Choroid plexus epithelial cell (primary cell): ENCODE measurements at places on chromosomes 1 and 21.

DNA sequence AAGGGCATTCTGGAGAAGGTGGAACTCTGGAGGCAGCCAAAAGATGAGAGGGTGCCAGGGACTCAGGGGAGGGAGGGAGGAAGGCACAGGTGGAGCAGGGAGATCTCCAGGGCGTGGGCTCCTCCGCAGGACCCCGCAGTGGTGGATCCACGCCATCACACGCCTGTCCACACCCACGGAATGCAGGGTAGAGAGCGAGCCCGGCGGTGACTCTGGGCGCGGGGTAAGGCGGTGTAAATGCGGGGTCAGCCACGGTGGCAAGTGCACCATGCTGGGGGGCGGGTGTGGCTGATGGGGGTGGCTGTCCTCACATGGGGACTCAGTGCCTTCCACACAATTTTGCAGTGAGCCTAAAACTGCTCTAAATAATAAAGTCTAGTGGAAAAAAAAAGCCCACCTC is 105.1 kb upstream of the TTC34 start:
- DNase-seq = no peak

GRCh38 chr21:37367703-37368540 is 1.3 kb downstream of the DYRK1A start:
- DNase-seq = peak; percentile 49

DNA sequence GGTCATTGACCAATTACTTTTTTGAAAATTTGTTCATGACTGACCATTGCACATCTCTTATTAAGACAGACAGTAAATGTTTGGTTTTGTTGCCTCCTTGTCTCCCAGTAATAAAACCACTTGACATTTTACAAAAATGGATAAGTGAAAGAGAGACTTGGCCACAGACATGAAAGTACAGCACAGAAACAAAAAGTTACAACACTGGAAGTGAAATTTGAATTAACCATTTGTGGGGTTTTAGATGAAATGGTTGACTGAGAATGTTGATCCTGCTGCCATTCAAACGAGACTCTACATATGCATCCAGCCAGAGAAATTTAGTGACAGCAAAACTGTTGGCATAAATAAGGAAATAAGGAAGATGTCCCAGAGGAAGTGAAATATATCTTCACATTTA is 79.3 kb upstream of the B3GALT2 start:
- no peak for DNase-seq

GRCh38 chr1:48960320-48960719 is 183.6 kb upstream of the BEND5 start:
- no peak for DNase-seq

- DNase-seq = peak; percentile 58
These were observed 66.5 kb downstream of the SH3BGR start for GRCh38 chr21:39518055-39518846.

DNA sequence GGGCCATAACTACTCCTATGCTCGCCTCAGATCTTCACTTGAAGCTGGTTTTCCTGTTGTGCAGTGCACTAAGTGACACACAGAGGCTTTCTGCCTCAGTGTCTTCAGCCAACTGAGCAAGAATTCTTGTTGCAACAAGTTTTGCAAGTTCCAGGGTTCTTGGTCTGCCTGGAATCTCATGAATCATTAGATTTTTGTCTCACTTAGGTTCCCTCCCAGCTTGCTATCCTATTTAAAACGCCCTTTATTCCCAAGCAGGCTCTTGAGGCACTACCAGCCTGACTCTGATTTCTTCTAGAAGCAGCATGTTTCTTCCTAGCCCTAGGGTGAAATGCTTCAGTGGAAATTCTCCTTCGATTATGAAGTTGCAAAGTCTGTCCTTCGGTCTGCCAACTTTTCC is 158.8 kb downstream of the C1orf21 start:
- peak; percentile 36 for DNase-seq

GRCh38 chr1:217253985-217254384 is 376.9 kb downstream of the GPATCH2 start:
- no peak for DNase-seq
